ENCODE measurements at places on chromosomes 2 and 18.

DNA sequence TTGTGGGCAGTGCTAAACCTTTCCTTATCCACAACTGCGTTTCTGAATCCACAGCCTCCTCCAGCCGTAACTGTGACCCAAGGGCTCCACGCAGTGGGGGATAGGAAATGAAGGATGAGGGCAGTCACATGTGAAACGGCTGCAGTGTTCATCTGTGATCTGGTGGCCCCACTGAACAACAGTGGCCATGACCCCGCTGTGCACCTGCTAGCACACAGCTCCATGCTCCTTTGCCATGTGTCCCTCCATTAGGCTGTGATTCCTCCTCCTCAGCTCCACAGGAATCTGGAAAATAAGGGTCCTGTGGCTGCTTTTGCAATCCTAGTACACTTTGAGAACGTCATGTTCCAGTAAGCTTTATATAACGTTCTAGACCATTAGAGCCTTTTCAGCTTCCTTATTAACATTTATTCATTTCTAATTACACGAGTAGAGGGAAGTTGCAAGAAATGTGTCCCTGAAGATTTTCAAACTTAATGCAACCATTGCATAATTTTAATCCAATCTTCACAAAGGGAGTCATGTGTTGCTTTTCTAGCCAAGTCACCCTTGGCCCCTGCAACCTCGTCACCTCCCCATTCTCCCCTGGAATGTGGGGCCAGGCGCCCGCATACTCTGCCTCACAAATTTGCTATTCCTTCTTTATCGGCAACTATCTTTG, 7.1 kb upstream of the NAPG start:
- DNase-seq = no peak

DNA sequence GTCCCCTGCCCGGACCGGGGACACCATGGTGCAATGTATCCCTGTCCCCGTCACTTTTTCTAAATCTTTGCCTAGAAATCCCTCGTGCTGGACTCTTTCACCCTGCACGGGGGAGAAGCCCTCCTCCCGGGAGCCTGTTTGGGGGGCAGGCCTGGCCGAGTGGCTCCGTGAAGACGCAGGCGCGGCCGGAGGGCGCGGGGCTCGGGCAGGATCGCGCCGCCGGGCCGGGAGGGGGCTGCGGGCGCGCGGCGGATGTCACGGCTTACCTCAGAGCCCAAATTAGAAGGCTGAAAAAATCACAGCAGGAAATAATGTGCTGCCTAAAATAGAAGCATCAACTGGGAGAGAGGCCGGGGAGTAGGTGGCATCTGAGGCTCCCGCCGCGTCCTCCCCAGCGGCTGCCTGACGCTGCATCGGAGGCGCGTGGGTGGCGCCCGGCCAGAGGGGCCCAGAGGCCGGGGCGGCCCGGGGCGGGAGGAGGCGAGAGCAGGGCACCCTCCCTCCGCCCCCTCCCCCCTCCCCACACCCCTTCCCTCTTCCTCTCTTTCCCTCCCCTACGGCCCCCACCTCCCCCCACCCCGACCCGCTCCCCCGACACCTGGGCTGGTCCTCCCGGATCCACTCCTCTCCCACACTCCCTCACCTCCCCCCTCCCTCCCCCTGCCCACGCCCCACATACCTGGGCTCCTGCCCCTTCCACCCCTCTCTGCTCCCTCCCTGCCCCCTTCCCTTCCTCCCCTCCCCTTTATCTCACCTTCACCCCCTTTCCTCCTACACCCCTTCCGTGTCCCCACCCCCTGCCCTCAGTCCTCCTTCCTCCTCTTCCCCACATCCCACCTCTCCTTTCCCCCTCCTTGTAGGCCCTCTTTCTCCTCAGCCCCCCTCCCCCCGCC, 51.9 kb downstream of the SLC4A1AP start:
- DNase-seq = peak; percentile 17

GRCh38 chr2:103233691-103234090, 471.9 kb downstream of the TMEM182 start:
- DNase-seq = no peak

DNA sequence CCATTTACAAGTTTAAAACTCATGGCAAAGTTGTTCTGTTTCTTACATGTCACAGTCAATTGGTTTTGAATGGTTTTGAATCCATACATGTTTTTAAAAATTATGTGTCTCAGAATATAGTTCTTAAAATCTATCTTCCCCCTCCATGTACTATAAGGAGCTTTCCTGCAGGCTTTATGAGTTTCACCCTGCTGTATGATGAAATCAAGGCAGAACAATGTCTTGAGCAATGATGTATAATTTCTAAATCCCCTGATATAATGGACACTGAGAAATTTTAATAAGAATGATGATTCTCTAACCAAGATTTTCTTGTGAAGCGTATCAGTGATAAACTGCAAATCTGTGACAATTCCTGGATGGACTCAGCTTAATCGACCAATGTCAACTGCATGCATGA, 10.6 kb upstream of the ZNF516 start:
- DNase-seq = no peak

DNA sequence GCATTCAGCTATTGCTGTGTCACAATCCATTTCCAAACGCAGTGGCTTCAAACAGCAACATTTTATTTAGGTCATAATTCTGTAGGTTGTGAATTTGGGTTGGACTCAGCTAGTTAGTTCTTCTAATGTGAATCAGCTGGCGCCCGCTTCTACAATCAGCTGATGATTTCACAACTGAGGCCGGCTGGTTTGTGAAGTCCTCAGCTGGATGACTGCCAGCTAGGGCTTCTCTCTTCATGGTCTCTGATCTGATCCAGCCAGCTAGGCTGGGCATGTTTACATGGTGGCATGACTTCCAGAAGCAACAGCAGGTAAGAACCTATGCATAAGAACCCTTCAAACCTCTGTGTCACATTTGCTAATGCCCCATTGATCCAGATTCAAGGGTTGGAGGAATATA, 172.0 kb downstream of the SLC4A10 start:
- DNase-seq = no peak

GRCh38 chr2:60301726-60302125, 251.7 kb downstream of the BCL11A start:
- no peak for DNase-seq

- no peak for DNase-seq
Observed at GRCh38 chr2:203730076-203730729, 23.8 kb downstream of the CD28 start.

- DNase-seq = no peak
Observed at GRCh38 chr2:220877491-220877890, 694.6 kb downstream of the EPHA4 start.
